ENCODE measurements at places on chromosomes 5 and 9. TPM values are rescaled to one million over a fixed set of nuclear protein-coding genes. Genes with fewer than 3 reads are reported as not detected.

The NDUFA8 gene
- polyA plus RNA-seq, result 129 TPM

The ELAVL2 gene
- 2.5 TPM for polyA plus RNA-seq

The RLN2 gene
- polyA plus RNA-seq, result 1.6 TPM

The DIRAS2 gene
- polyA plus RNA-seq, result not detected

The C9orf43 gene
- polyA plus RNA-seq, result 0.32 TPM

DNA sequence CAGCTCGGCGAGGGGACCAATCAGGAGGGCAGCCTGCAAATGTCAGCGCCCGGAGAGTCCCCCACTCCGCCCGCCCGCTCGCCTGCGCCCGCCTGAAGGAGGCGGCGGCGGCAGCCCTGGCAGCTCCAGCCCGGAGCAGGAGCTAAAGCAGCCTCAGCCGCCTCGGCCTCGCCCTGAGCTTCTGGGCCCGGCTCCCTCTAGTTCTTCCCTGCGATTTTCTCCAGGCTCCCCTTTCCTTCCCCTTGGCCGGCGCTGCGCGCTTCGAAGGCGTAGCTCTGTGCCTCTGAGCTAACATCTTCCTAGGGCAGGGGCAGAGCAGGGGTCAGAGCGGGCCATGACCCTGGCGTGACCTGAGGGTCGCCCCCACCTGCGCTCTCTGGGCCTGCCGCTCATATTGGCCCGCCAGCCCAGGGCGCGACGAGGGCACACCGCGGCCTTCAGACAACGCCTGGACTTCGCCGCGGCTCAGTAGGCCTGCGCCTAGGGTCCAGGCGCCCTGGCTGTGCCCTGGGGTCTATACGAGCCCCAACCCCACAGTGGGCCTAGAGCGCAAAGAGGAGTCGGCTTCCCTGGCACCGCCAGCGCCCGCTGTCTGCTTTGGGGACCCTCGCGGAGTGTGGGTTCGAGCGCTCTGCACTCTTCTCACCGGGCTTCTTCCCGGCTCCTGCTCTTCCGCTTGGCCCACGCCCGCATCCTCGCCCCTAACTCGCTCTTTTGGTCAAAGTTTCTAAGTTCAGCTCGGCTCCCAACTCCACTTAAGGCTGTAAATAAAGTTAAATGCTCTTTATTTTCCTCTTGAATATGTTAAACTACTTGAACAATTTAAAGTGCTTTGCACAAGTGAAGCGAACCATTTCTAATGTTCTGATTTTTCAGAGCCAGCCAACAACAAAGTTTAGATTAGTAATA is 504 bp upstream of the OTP start:
- DNase-seq, result no peak

DNA sequence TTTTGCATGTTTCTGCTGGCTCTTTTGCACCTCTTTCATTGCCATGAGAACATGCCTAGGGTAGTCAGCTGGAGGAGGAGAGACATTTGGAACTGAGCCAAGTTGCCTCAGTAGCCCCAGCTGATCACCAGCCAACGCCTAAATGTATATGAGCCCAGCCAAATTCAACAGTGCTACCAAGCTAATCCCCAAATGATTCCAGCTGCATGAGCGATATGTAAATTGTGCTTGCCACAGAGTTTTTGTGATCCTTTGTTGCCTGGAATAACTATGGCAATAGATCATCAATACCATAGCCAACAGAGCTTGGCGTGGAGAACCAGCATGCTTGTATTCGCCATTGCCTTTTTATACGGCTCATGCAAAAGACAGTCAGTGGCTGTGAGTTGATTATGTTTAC is 110.5 kb downstream of the PRDM6 start:
- DNase-seq, result peak; percentile 51

DNA sequence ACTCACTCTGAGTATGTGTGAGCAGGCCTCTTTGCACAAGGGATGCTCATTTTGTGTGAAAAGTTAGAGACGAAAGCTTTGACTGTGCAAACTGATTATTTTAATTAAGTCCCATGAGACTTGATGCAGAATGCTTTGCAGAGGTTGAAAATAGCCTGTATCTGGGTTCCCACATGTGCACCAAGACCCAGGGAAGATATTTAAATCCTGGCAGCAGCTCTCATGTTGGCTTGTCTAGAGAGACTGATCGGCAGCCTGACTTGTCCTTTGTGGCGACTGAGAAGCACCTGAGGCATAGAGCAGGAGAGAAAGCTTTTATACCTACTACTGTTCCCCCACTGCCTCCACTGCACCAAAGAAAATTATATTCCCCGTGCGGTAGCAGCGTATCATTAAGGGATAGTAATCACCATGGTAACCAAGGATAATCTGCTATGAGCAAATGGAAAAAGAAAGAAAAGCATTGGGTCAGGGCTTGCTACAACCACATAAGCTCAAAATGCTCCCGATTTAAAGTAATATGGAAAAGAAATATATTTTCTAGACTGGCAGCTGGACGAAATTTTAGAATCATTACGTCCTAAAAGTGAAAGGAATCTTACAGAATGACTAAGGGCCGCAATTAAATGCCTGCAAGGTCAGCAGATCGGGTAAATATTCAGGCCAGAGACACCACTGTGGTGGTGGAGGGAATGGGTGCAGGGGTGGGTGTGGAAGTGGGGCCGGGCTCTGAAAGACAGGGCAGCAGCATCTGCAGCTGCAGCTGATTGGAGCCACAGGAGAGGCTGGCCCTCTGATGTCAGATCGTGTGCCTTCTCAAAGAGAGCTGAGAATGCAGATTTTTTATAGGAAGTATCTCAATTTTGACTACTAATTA is 135.3 kb upstream of the EPB41L4A start:
- no peak for DNase-seq

DNA sequence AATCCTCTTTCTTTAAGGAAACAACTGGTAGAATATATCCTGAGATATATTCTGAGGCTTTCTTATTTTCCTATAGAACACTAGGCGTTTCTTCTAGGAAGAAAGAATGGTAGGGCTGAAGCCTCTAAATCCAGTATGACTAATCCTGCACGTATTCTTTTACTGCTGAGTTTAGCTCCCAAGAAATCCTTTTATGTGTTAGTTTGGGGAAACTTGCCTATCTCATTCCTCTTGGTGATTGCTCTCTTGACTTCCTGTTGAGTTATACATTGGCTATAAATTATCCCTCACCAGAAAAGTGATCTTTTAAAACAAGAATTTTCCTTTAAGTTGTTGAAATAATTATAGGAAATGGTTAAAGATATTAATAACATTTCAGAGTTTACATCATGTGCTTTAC is 422.9 kb downstream of the TMEM161B start:
- DNase-seq, result peak; percentile 9

DNA sequence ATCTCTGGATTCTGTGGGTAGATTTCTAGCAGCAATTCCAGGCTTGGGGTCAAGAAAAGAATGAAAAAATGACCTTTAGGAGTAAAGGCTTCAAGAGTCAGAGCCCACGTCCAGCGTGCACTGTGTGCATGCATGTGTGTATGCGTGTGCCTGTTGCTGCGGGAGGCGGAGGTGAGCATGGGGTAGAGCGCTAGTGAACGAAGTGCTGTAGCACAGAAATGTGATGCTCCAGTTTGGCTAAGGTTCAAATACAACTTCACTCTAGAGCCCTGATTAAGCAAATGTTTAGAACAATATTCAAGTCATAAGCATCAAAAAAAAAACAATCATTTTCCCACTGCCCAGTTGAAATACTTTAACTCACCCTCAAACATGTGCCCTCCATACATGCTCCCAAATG is 403.9 kb downstream of the ZNF608 start:
- DNase-seq, result no peak

GRCh38 chr5:143860211-143860610 is 48.2 kb downstream of the HMHB1 start:
- DNase-seq, result no peak

GRCh38 chr5:153959134-153959957 is 79.4 kb downstream of the FAM114A2 start:
- no peak for DNase-seq

- no peak for DNase-seq
These were observed 6.6 kb downstream of the FBXW11 start for GRCh38 chr5:171999877-172000276.

DNA sequence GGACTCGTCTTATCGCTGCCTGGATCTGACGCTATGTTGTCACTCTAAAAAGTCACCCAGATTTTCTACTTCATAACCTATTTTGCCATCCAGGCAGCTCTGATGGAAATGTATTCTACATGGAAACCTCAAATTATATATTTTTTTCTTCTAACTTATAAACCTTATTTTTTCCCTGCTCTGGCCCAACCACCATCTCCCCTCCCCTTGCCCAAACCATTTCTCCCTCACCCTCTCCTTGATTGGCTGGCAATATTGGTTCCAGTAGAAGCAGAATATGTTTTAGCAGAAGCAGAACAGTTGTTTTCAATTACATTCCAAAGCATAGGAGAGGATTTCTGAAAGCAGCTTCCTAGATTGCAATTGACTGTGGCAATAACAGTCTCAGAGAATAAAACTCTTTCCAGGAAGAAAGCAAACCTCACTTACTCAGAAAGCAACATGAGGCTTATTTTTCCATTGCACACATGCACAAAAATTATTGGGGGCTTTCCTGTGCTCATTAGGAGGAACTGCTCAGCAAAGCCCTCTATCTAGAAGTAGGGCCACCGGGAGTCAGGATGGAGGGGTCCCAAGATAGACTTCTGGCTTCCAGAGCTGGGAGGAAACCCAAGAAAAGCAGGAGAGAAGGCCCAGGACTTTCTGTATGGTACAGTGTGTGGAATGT is 191.8 kb downstream of the ESM1 start:
- no peak for DNase-seq

DNA sequence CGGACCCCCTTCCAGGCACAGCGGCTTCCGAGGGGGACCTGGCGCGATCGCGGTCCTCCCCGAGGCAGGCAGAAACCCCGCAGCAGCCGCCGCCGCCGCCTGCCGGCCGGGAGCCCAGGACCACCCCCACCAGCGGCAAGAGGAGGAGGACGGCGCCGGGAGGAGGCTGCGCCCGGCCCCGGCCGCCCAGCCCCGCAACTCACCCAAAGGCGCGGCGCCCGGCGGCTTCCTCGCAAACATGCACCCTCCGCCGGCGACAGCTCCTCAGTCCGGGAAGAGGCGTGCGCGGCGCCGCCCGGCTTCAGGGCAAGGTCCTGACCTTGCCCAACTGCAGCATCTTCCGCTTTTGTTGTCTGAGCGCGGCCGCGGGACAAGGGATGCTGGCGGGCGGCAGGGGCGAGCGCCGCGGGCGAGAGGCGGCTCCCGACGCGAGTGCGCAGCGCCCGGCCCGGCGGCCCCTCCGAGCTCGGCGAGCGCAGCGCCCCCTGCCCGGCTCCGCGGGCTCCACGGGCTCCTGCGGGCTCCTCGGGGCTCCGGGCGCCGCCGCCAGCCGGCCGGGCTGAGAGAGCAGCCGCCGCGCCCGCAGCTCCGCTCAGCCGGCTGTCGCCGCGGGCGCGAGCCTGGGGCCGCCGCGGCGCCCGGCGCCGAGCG is 507 bp downstream of the CTNND2 start:
- no peak for DNase-seq

- no peak for DNase-seq
These were observed 143.9 kb upstream of the LHFPL2 start for GRCh38 chr5:78792345-78793055.

- DNase-seq, result peak; percentile 19
These were observed 106.6 kb upstream of the PJA2 start for GRCh38 chr5:109516390-109516789.

DNA sequence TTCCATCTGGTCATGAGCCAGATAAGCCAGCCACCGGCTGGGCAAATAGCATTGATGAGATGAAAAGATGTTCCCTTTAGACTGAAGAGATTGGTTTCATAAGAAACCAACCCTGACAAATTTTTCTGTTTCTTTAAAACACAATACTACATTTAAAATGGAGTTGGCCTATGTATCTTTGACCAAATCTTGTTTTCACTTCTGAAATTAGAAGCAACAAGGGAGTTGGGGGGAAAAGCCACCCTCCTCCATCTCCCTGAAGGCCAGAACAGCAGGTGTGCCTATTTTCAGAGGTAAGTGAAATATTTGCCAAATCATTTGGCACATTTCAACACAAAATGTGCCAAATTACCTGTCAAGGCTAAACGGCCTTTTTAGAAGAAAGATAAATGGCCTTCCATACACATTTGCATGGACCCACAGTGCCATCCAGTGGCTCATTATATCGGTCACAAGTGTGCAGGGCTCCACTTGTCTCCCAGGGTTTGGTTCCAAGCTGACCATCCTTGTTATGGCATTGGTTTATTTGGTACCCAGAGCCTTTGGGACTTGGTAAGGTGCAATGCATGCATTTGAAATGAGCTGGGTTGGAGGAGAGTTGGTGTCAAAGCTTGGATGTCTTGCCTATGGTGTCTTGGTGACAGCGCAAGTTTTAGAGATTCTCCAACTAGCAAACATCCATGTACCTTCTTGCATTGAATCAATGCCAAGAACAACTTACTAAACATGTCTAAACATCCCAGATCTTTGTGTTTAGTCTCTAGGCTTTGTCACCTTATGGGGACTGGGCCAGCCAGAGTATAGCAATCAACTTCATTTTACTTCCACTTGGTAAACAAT is 372.0 kb upstream of the KIF2A start:
- no peak for DNase-seq

DNA sequence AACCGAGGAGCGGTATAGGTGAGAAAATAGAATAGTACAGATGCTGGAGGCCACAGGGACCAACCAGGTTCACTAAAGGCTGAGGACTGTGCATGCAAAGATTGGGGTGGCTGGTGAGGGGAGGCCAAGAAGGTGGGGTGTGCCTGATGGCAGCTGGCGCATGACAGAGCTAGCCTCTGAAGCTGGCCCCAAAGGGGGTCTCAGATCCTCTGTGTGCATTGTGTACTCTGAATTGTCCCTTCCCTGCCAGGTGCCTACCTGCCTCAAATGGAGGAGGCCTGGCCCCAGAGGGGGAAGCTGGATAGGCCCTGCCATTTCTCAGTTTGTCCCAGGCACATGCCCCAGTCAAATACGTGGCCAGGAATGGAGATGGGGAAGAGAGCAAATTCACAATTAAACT is 63.1 kb downstream of the CRB2 start:
- no peak for DNase-seq

All from foreskin keratinocyte (primary cell).